ENCODE measurements at places on chromosomes 5 and 9.

DNA sequence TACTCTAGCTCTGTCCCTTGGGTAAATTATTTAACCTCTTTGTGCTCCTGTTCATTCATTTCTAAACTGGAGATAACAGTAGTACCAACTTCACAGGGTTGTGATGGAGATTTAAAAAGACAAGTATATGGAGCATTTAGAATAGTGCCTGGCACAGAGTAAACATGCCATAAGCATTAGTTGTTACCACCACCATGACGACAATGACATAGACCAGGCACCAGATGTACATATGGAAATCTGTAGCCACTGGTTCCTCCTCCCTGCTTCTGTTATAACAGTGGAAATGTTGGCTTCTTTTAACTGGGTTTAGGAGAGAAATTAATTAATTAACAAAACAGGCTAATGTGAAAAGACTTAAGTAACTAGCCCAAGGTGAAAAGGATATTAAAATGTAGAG is 217.5 kb downstream of the DENND1A start:
- DNase-seq = no peak

- DNase-seq = no peak
These were observed 155.1 kb upstream of the WWC1 start for GRCh38 chr5:168136340-168136739.

DNA sequence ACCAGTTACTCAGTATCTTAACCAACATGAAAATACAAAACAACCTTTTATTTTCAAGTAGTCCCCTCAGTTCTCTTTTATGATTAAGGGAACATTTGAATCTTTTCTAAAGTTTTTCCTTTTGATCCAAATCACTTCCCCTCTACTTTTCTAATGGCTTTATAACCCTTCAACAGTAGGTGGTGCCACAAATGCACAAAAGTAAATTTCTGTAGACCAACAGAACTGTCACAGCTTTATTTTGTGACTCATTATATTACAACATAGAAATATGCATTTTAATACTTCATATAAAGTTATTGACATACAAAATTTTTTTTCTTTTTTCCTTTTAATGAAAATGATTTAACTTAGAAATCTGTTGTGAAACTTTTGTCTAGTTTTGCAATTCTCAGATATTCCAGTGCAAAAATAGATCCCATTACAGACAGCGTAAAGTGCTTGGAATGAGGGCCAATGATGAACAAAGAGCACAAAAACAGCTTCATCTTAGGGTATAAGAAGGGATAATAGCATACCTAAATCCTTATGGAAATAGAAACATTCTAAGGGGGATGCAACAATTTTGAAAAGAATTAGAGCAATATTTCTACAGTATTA is 17.0 kb downstream of the NIPSNAP3B start:
- no peak for DNase-seq

DNA sequence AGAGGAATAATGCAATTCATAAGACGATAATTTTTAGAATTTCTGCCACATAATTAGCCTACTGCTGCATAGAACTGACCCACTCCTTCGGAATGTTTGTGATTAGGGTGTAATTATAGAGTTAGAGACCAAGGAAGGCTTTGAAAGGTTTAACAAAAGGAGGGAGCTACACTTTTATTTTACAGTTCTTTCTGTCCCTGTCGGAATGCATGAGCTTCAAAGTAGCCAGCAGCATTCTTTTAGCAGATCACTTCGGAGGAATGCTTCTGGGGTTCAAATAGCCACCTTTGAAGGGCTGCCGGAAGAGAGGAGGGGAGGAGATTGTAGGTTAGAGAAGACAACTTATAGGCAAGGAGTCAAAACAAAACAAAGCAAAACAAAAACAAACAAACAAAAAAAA is 168.1 kb downstream of the GRIA1 start:
- no peak for DNase-seq

DNA sequence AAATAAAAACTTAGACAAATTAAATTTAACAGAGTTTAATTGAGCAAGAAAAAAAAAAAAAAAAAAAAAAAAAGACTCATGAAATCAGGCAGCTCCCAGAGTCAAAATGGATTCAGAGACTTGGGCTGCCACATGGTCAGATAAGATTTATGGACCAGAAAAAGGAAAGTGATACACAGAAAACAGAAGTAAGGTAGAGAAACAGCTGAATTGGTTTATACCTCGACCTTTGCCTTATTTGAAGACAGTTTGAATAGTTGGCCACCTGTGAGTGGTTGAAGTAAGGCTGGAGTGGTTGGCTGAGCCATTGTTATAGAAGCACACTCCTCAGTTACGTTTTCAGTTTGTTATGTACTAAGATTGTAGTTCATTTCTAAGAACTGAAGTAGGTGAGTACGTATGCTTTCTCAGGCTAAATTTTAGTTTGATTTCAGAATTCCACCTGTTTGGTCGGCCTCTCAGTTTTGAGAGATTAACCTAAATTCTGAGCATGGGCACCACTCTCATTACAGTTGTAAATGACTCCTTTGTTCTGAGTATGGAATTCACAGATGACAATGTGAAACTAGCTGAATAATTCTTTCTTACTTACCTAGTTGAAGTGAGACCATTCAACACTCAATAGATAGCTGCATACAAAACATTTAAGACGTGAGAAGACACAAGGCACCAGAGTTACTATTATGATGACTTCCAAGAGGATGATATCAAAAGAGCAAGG is 149.0 kb downstream of the AOPEP start:
- DNase-seq = no peak

DNA sequence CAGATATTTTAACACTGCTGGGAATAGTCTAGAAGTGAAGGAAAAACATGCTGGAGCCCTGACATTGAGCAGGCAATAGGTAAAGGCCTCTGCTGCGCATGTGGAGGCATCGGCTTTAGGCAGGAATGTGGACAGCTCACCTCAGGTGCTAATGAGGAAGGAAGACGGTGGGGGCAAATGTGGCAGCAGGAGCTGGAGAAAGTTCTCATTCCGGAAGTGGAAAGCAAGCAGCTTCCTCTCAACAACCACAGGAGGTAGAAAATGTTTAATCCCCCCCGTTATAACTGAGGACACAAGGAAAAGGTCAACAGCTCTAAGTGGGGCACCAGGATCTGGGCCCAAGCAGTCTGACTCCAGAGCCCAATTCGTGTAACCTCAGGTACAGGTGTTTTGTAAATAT is 7.6 kb upstream of the RPS14 start:
- no peak for DNase-seq

DNA sequence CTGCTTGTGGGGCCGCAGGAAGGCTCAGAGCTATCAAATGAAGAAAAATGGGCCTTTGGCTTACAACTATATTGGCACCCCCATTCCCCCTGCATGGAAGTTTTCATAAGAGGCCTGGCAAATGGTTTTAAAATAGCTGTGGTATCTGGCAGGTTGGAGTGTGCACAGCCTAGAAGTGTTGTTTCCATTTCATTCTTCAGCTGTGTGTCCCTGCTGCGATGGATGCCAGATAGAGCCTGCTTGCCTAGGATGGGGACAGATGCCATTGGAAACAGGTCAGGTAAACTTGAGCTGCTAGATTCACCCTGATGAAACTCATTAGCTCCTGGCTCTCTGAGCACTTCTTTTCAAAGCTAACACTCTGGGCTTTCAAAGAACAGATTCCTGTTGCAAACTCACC is 183.3 kb downstream of the IRX1 start:
- no peak for DNase-seq

DNA sequence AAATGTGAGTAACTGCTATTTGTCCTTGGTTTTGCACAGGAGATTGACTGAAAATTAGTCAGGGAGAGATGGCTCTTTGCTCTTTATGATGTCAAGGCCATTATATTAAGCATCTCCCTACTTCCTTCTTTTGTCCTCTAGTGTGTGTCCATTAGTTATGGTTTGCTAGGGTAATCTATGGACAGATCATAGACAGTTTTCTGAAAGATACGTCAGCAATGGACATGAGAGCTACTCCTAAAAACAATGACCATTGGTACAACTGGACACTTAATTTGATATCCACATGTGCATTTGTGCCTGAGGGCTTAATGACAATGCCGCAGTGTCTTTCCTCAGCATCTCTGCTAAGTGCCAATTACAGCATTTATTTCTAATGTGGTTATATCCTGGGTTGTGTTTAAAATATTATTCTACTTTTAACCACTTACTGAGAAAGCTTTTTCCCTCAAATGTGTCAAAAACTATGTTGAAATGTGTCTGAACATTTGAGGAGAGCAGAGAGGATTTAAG is 218.2 kb upstream of the RFX3 start:
- DNase-seq = no peak

- no peak for DNase-seq
These were observed 9.3 kb upstream of the SPATA24 start for GRCh38 chr5:139413153-139413552.

DNA sequence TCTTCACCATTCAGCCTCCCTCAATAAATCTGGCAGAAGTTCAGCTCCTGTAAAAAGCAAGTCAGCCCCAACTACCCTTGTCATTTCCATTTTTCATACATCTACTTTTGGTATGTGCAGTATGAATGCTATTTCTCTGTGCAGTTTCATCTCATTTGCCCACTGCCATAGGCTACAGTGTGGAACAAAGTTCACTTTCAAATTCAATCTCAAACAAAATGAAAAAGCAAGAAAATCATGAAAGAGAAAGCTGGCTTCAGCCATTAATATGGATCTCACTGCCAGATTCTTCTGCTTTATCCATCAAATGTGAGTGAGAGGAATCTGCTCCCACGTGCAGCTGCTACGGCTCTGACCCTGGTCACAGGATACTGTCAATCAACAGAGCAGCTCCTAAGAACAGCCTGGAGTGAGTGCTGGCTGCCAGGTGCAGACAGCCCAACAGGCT is 494.2 kb downstream of the ZNF608 start:
- no peak for DNase-seq

GRCh38 chr9:96047741-96048103 is 172.2 kb downstream of the ERCC6L2 start:
- DNase-seq = no peak

DNA sequence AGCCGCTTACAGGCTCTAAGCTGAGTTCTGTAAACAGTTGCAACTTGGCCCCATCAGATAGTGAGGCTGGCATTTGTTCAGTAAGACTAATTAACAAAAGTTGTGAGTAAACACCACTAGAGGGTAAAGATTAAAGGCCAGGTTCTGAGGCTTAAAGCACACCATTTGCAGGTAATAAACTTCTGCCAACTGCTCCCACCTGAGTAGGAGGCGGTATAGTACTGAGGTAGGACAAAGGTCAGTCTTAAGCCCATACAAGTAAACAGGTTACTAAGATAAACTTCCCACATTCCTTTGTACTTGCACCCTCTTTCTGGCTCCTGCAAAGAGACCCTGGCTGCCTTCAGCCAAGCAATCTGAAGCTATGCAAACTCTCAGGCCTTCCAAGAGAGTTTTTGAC is 419.6 kb downstream of the DNAH5 start:
- no peak for DNase-seq

- DNase-seq = no peak
These were observed 35.4 kb downstream of the MAN2A1 start for GRCh38 chr5:109725135-109725534.

DNA sequence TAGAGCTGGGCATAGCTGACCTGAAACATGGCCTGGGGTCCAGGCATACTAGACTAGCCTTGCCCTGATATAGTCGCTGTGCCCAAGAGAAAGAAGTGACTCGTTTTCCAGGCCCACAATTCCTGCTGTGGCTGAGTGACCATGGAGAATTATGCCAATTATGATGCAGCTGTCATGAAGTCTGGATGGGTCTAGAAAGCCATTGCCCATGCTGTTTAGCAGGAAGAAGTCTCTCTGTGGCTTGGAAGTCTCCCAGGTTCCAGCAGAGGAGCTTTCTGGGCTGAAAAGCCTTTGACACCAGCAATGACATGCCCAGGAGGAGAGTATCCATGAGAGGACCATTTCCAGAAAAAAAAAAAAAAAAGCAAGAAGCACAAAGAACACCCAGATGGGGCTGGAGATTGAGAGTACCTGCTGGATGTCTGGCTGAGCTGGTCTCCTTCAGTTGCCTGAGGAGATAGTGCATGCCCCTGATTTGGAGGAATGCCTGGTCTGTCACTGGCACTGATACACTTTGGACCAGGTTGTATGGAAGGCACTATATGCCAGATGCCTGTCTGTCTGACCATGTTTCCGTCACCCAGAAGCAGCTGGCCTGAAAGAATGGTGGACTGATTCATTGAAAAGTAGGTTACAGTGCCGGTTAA is 128.0 kb upstream of the EPB41L4A start:
- no peak for DNase-seq

- no peak for DNase-seq
These were observed 100.6 kb downstream of the ARHGAP26 start for GRCh38 chr5:142870532-142871362.

DNA sequence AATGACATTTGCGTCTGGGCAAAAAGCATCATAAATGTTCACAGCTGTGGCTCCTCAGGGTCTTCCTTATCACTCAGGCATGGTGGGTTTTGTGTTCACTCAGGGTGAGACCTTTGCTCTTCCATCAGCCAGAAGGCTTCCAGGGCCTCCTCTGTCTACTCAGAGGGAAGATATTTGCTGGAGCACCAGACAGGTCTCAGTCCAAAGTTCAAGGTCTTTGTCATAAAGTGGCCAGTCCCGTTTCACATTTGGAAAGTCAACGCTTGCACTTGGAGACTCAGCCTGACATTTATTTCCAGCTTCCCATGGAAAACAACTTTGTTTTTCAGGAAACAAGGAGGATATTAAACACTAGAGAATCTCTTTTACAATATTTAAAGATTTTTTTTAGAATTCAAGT is 12.2 kb upstream of the CARTPT start:
- DNase-seq = no peak

- DNase-seq = no peak
These were observed 49.4 kb upstream of the ZNF608 start for GRCh38 chr5:124795829-124796228.

DNA sequence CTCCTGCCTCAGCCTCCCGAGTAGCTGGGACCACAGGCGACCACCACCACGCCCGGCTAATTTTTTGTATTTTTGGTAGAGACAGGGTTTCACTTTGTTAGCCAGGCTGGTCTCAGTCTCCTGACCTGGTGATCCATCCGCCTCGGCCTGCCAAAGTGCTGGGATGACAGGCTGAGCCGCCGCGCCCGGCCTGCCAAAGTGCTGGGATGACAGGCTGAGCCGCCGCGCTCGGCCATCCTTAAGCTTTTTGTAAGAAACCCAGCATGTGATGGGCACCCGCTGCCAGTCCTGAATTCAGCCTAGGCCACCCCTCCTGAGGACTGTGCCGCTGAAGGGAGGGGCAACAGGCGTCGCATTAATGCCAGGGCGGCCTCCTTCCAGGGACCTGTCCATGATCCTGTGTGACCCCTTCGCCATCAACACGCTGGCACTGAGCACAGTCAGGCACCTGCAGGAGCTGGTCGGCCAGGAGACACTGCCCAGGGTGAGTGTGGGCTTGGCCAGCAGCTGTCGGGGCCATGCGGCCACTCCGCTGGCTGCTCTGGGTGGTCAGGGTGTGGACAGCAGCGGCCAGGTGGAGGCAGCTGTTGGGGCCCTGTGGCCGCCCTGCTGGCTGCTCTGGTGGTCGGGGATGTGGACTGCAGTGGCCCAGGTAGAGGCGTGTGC is 10.5 kb downstream of the NELFB start:
- no peak for DNase-seq
